Activated CD8-positive, alpha-beta T cell treated with anti-CD3 and anti-CD28 coated beads, Interleukin-2, amount 10 ng/mL, durations not matched to agents 7 days and 5 days (primary cell): ENCODE measurements at places on chromosomes 5 and 9.

- DNase-seq = peak; percentile 53
Observed at GRCh38 chr5:111254613-111255012, 30.4 kb downstream of the CAMK4 start.

- peak; percentile 87 for DNase-seq
Observed at GRCh38 chr9:112332977-112333638, at the start of gene PTBP3. Gene PTBP3 (minus strand): TSS chr9:112333619. CDS start chr9:112297865, 35,754 bp downstream.

- no peak for DNase-seq
Observed at GRCh38 chr9:114287001-114287762, 35.7 kb upstream of the ORM1 start.

GRCh38 chr5:66169534-66169933 is 25.4 kb downstream of the SREK1 start:
- no peak for DNase-seq
